Peyer's patch (tissue), 4 donors: ENCODE measurements at places on chromosomes 5 and 9. TPM values are rescaled to one million over a fixed set of nuclear protein-coding genes. Genes with fewer than 3 reads are reported as not detected.
A peak's percentile ranks its signal among the peaks of the same experiment; 100 is the strongest.

The THBS4 gene
- not detected for total RNA-seq

The SPINK14 gene
- total RNA-seq = not detected

The RASEF gene
- total RNA-seq = 26.8 TPM

The CMYA5 gene
- 15.7 TPM for total RNA-seq

The IGFBPL1 gene
- 1.2 TPM for total RNA-seq

The TUSC1 gene
- 12.6 TPM for total RNA-seq

DNA sequence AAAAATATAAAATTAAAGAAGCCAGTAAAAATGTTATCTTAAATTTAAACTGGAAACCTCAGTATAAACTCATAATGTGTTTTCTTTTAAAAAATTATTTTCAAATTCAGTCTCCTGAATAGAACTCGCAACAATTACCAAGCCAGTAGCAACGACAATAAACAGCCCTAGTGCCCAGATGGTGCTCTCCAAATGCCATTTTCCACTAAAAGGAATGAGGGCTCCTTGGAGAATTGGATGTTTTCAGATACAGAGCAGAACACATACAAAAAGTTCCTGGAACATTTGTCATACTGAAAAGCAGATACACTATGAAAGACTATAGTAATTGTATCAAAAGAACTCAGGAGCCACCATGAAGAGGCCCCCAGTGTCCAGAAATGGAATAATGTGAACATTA lies 97.4 kb downstream of the TMC1 start:
- no peaks in the 10 kb centered on the region for H3K4me1 ChIP-seq
- H3K36me3 ChIP-seq = no peaks in the 10 kb centered on the region
- H3K27ac ChIP-seq = no peak overlapping the region
- H3K27me3 ChIP-seq = no peaks in the 10 kb centered on the region

- H3K27me3 ChIP-seq = no peaks in the 10 kb centered on the region
- H3K4me1 ChIP-seq = no peaks in the 10 kb centered on the region
- H3K36me3 ChIP-seq = no peaks in the 10 kb centered on the region
- H3K27ac ChIP-seq = peak overlapping the region; percentile 42
- DNase-seq = no peak
Observed at GRCh38 chr9:38026021-38026809, 42.8 kb downstream of the SHB start.

GRCh38 chr9:107906074-107906473 lies 416.5 kb upstream of the KLF4 start:
- H3K27me3 ChIP-seq = no peaks in the 10 kb centered on the region
- DNase-seq = no peak
- no peaks in the 10 kb centered on the region for H3K36me3 ChIP-seq

DNA sequence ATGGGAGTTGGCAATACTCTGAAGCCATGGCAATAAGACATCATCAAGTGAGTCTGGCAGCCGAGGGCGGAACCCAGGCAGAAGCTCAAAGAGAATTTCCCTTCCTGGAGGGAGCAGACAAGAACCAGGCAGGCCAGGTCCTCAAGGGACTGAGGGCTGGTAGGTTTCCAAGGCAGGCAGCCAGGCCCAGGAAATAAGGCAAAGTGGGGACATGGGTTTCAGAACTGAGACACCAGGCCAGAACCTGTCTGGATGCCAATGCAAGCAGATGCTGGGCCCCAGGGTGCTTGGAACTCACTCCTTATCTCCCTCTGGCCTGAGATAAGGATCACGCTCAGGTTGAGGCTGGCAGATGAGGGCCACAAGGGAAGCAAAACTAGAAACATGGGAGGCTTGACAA lies 8.9 kb downstream of the TSSK1B start:
- H3K4me1 ChIP-seq = no peaks in the 10 kb centered on the region
- H3K4me3 ChIP-seq = no peak overlapping the region
- no peak overlapping the region for H3K27ac ChIP-seq

DNA sequence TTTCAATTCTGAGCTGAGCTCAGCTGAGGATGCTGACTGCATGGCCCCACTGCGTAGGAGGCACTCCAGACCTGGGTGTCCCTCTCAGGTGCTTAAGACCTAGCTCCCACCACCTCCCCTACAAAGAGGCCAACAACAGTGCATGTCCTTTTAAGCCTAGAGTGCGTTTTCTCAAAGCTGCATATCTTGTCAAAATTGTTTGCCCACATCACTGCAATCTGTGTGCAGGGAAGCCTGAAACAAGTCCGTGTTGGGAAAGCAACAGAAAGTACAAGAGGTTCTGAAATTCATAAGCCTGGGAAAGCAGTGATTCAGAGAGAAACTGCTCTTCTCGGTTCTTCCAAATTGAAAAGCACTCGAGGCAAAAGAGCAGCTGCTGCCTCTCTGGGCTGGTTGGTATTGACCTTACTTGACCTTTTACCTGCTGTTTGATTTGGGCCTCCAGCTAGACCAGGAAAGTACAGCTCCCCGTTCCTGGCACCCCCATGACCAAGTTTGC lies 238.4 kb downstream of the NR2F1-AS1 start:
- no peak overlapping the region for H3K27ac ChIP-seq
- H3K27me3 ChIP-seq = no peaks in the 10 kb centered on the region
- no peak overlapping the region for H3K4me3 ChIP-seq

- H3K36me3 ChIP-seq = no peaks in the 10 kb centered on the region
- H3K4me3 ChIP-seq = no peak overlapping the region
- DNase-seq = no peak
- no peaks in the 10 kb centered on the region for H3K27me3 ChIP-seq
Observed at GRCh38 chr9:131113655-131114054, 11.7 kb upstream of the NUP214 start.
